ENCODE measurements at places on chromosomes 1 and 21.

GRCh38 chr21:45000637-45001133 lies 60.9 kb downstream of the SLX9 start:
- DNase-seq, result no peak

DNA sequence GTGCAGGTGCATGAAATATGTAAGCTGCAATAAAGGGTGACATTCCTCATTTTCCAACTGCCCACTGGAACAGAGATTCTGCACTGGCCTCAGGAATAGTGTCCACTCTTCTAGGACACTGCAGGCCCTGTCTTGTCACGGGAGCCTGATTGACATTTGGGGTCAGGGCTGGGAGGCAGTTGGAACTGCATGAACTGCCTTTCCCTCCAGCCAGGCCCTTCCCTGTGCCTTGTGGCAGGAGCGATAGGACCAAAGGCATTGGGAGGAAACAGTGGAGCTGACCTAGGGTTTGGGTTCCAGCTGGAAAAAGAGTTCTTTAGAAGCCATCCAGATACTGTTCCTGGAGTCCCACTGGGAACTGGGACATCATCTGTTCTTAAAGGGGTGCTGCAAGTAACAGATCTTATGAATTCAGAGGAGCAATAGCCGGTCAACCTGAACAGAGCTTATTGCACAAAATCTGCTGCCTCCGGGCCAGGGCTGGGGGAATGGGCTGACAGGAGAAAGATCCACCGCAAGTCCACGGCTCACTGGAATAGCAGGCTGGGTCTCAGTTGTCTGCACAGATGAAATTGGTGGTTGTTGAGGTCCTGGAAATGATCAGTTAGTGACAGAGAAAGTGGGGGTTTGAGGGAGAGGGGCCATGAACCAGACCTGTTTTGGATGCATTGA lies 451.7 kb downstream of the CAMTA1 start:
- DNase-seq, result no peak

DNA sequence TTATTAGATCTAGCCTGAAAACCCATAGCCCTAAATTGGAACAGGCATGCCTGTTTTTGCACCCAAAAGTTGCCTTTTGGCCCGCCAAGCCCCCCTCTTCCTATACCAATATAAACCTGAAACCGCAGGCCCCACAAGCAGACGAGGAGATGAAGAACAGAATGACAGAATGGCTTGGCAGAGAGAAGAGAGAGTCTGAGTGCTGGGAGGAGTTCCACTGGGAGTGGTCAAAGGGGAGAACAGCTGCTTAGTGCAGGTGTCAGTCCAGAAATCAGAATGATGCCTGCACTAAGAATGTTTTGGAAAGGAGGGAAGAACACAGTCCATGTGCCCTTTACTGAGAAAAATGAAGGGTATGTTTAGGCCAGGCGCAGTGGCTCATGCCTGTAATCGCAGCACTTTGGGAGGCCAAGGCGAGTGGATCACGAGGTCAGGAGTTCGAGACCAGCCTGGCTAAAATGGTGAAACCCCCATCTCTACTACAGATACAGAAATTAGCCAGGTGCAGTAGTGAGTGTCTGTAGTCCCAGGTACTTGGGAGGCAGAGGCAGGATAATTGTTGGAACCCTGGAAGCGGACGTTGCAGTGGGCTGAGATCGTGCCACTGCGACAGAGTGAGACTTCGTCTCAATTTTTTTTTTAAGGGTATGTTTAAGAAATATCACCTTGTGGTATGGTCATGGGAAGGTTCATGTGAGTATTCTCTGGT lies 9.4 kb downstream of the DYRK1A start:
- DNase-seq, result no peak

GRCh38 chr1:225944387-225944786 lies 3.4 kb upstream of the LEFTY2 start:
- no peak for DNase-seq

GRCh38 chr1:56216218-56216617 lies 363.1 kb downstream of the PLPP3 start:
- DNase-seq, result no peak

GRCh38 chr1:214363386-214363785 lies 82.4 kb downstream of the SMYD2 start:
- DNase-seq, result no peak

GRCh38 chr1:162206300-162206699 lies 136.8 kb downstream of the NOS1AP start:
- DNase-seq, result no peak

- DNase-seq, result no peak
These were observed 98.9 kb upstream of the KCNK1 start for GRCh38 chr1:233514946-233515391.

All from cortex of kidney (tissue), 1 donor.